ENCODE measurements at places on chromosomes 2 and 18. TPM values are rescaled to one million over a fixed set of nuclear protein-coding genes. Genes with fewer than 3 reads are reported as not detected.

Gene EMX1
- total RNA-seq = not detected

Gene VIT
- total RNA-seq = not detected

Gene CABYR
- 2.1 TPM for total RNA-seq

Gene COL3A1
- total RNA-seq = not detected

Gene ARHGEF33
- not detected for total RNA-seq

Gene MDH1B
- 0.56 TPM for total RNA-seq

Gene MTCL1
- 0.52 TPM for total RNA-seq

Gene FAM124B
- not detected for total RNA-seq

Gene PPP1R1C
- total RNA-seq = not detected

Gene SPATA3
- 0.59 TPM for total RNA-seq

Gene MOGAT1
- not detected for total RNA-seq

Gene PTRHD1
- 24.9 TPM for total RNA-seq

Gene CELF4
- total RNA-seq = not detected

Gene KLF7
- total RNA-seq = 9.8 TPM

Gene UGT1A6
- total RNA-seq = not detected

Gene PMAIP1
- 98.9 TPM for total RNA-seq

Gene HOXD10
- not detected for total RNA-seq

Gene ST8SIA3
- total RNA-seq = not detected

Gene ANKRD44
- total RNA-seq = 132 TPM

Gene DAPL1
- total RNA-seq = not detected

Gene MARCO
- not detected for total RNA-seq

Gene LRRTM1
- total RNA-seq = not detected

Gene METTL21A
- 28.9 TPM for total RNA-seq

Gene MAP2
- not detected for total RNA-seq

Gene ACMSD
- total RNA-seq = not detected

Gene TRIM43
- not detected for total RNA-seq

Gene CRYGD
- total RNA-seq = not detected

Gene C2orf76
- 9.6 TPM for total RNA-seq

Gene BOK
- total RNA-seq = 0.22 TPM

Gene CCDC93
- total RNA-seq = 24.5 TPM

Gene FEV
- total RNA-seq = not detected

Gene SATB2
- total RNA-seq = 0.14 TPM

Gene OTOS
- not detected for total RNA-seq

Gene ZNF521
- total RNA-seq = not detected

Gene ABHD1
- total RNA-seq = 0.50 TPM

Gene G6PC2
- total RNA-seq = not detected

Gene ABCB11
- total RNA-seq = not detected

Gene GNLY
- total RNA-seq = 46.7 TPM

Gene SERPINB4
- total RNA-seq = not detected

Gene ITPRIPL1
- total RNA-seq = 32.6 TPM

Gene ADD2
- 26.3 TPM for total RNA-seq

Gene ERBB4
- not detected for total RNA-seq

Gene RAB6C
- not detected for total RNA-seq

Gene IL36G
- not detected for total RNA-seq

Gene FBLN7
- total RNA-seq = 7.4 TPM

Gene UGT1A5
- total RNA-seq = not detected

Gene TPO
- total RNA-seq = not detected

Gene RANBP2
- total RNA-seq = 71.3 TPM

Gene RAB11FIP5
- 9.7 TPM for total RNA-seq

Gene LDLRAD4
- 38.5 TPM for total RNA-seq

Gene HAAO
- 1.0 TPM for total RNA-seq

Gene CPS1
- total RNA-seq = 3.2 TPM

Gene STARD7
- 145 TPM for total RNA-seq

Gene TEX44
- not detected for total RNA-seq

Gene SH3RF3
- total RNA-seq = 2.3 TPM

Gene SERPINB7
- total RNA-seq = not detected

Gene XIRP2
- total RNA-seq = not detected

Gene NYAP2
- total RNA-seq = not detected

Gene PRLH
- not detected for total RNA-seq
